ENCODE measurements at places on chromosomes 6 and 20.

- DNase-seq: no peak
Observed at GRCh38 chr6:56235245-56235644, 12.1 kb downstream of the COL21A1 start.

DNA sequence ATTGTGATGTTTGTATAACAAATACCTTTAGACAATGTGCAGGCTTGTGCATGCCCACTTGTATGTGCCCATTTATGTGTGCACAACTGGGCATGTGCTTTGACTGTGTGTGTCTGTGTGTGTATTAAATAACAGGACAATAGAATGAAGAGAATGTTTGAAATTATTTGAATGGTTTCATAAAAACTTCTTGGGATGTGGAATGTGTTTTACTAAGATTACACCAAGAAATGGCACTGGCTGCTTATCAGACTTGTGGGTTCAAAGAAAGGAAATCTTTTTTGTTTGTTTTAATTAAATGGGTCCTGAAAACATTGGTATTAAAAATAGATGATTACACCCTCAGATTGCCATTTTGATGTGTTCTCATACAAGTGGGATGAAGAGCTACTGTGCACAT is 191.6 kb upstream of the CCN2 start:
- no peak for DNase-seq

- no peak for DNase-seq
Observed at GRCh38 chr6:27693766-27694546, 218.2 kb downstream of the OR2B2 start.

- DNase-seq: no peak
Observed at GRCh38 chr6:96470296-96470695, 51.3 kb upstream of the UFL1 start.

GRCh38 chr6:35686436-35686835 is 2.3 kb downstream of the FKBP5 start:
- DNase-seq: no peak

DNA sequence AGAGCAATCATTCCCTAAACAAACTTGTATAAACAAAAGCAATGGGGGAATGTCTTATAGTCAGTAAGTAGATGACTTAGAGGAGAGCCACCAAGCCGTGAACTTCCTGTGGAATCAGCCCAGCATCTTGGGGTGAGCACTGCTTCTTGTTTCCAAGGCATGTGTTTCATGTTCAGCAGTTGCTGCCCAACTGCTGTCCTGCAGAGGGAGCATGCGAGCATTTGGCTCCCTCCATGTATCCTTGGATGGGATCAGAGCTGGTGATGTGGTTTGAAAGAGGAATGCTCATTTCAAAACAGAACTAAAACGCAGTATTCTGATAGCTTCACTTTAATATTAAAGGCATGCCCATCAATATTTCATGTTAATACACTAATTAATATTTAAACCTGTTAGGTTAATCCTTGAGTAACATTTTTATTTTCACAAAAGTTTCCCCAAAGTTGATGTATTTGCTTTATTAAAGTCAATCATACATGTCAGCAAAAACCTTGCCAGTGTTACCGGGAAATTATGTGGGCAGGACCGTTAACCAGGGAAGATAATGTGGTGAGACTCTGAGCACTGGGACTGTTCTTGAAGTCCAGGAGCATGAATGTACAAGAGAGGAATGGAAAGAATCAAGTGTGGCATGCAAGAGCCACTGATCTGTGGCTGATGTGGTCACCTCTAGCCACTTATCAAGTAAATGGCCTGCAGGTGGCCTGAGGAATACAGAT is 172.1 kb upstream of the GGTLC1 start:
- no peak for DNase-seq

GRCh38 chr20:44019638-44020335 is 105.1 kb downstream of the TOX2 start:
- DNase-seq: no peak

- DNase-seq: no peak
Observed at GRCh38 chr6:161918109-161918531, 644.3 kb upstream of the AGPAT4 start.

All from stimulated activated CD4-positive, alpha-beta T cell treated with anti-CD3 and anti-CD28 coated beads, TNF-alpha, amount 100 ng/mL, for 48 hours (primary cell).